ENCODE measurements at places on chromosomes 2 and 18.
A peak's percentile ranks its signal among the peaks of the same experiment; 100 is the strongest.

DNA sequence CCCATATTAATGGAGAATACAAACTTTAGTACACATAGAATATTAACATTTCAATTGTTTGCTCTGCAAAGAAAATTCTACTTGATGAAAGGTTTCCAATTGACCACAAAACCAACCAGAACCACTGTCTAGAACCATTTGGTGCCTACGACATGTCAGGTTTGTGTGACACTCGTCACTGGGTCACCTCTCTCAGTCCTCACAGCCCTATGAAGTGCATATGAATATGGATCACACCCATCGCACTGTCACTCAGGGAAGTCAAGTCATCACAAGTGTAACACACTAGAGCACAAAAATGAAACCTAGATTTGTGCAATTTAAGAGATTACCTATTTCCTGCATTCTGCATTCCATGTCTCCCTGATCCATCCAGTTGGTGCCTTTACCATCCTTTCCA is 43.7 kb downstream of the PTPN2 start:
- DNase-seq: no peak

DNA sequence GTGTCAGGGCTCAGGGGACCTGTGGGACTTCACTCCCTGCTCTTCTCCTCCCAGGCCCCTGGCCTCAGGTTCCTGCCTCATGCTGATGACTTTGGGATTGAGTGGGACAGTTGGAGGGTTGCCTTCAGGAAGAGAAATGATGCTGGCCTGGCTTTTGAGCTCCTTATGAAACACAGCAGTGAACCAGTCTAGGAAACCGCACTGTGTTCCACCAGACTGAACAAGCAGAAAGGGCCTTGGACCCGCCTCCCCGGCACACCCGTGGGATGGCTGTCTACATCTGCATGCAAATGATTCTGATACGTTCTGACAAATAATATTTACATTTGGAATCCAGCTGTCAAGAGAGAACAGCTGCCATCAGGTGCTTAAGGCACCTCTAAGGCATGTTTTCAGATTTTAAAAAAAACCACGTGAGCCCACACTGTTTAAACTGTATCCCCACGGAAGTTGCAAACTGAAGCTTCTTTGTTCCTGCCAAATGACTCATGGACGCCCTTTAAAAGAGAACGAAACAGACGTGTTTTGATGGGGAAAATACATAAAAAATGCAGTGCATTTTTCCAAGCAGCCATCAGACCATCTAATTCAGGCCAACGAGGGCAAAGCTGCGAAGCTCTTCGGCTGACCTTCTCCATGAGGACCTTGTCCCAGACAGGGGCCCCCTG is 27.6 kb upstream of the ASAP2 start:
- peak; percentile 49 for DNase-seq

GRCh38 chr2:235606004-235606715 is 112.3 kb downstream of the AGAP1 start:
- DNase-seq: no peak

DNA sequence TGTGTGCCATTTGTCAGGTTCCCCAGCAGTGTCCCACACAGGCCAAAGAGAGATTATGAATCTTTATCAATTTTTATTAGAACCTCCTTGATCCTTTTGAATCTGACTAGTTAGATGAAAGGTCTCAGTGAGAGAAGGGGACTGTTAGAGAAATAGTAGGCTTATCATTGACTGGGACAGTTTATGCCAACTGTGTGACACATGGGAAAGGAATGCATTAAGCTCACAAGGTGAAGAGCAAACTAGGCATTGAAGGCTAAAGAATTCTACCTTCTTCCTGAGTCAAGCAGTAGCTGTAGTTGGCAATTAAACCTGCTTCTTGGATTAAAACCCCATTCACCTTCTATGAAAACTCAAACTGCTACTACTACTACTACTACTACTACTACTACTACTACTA is 389.6 kb upstream of the CDH19 start:
- peak; percentile 5 for DNase-seq

- no peak for DNase-seq
Measured at GRCh38 chr2:67526283-67526682, 129.2 kb downstream of the ETAA1 start.

- no peak for DNase-seq
Measured at GRCh38 chr2:119078796-119079195, 79.8 kb downstream of the C1QL2 start.

DNA sequence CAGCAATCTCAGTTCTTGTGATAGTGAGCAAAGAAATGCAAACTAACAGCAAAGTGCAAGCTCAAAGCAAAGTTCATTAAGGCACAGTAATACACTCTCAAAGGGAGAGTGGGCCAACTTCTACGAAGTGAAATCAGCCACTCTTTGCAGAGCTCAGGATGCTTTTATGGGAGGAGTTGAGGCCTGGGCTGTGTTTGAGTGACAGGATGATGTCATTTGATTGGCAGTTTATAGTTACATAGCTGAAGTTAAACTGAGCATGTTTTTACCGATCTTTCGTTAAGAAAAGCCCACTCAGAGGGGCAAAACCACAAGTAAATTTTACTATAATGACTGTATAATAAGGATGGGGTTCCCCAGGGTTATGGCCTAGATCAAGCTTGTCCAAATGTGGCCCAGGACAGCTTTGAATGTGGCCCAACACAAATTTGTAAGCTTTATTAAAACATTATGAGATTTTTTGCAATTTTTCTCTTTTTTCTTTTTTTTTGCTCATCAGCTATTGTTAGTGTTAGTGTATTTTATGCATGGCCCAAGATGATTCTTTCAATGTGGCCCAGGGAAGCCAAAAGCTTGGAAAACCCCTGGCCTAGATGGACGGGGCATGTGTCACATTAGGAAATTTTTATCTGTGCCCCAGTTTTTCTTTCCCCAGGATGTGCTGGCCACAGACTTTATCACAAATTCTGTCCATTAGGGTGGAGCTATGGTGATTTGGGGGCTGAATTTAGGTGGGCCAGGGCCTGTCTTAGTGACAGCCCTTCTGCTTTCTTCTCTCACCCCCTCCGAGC is 8.3 kb upstream of the DNAH7 start:
- DNase-seq: peak; percentile 14

DNA sequence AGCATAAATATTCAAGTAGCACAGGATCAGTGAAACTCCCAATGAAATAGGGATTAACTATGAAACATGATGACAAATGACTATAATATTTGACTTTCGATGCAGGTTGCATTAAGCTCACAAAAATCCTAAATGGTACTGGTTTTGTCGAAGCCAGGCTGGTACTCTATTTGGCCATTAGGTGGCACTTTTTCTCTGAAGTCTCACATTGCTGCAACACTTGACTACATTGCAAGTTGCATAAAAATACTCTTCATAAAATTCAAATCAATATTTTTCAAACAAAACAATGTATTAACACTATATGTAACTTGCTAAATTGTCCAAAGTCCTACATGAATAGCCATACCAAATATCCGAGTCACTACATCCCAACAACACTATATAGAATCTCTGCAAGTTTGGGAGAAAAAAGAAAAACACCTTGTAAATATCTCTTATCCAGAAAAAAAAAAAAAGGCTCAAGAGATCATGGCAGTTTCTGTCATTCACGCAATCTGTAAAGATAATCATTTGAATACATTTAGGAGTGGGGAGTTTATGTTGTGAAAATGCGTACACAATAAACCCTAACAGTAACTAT is 9.5 kb downstream of the RTTN start:
- DNase-seq: peak; percentile 29

- DNase-seq: no peak
Measured at GRCh38 chr2:114400890-114401289, 41.6 kb upstream of the DPP10 start.

DNA sequence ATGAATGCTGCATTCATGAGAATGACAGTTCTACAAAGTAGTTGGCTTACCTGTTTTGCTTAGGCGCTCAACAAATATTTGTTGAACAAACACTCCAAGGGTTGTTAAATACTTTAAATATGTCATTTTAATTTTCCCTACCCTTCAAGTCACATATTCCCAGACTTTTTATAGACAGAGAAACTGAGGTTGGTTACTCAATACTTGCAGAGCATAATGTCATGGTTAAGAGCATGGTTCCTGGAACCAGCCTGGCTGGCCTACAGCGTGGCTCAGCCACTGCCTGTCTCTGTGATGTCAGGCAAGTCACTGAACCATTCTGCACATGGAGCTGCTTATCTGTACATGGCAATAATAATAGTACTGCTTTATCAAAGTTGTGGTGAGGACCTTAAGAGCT is 120.0 kb upstream of the STK17B start:
- no peak for DNase-seq

DNA sequence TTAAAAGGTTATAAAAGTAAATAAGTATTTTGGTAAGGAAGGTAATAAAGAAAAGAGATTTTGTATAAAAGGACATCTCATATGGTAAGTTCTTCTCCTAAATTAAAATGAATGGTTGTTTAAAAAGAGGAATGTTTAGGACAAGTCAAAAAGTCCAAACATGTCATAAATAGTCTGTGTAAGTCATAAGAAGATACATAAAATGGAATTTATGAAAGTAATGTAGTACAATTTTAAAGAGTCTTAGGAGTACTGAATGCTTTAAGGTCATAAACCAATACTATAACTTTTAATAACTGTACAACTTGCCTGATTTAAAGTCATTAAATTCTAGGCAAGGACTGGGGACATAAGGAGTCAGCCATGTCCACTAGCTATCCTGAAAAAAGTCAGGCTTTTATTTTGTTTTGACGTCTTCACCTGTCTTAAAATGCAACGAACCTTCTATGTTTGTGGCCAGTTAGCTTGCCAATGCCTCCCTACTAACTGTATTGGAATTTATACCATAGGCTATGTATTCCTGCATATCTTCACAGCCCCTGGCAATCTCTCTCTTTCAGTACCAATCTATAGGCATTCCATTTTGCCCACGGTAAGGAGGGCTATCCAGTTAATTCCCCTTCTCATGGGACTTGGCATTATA is 312.3 kb upstream of the LRRTM4 start:
- no peak for DNase-seq

DNA sequence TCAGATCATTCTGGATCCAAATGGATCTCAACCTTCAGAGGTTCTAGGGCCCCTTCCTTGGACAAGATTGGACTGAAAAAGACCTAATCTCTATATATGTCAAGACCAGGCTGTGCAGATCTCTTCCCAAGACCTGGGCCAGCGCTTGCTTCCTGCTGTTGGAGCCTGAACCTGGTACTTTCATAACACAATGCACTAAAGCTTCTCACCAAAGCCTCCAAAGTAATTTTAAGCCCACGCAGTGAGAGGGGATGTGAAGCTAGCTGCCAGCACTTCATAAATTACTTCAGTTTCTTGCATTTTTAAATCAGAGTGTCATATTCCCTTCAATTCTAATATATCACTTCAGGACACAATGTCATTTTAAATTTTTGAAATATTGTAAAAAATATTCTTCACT is 50.7 kb downstream of the LRRC30 start:
- DNase-seq: no peak

DNA sequence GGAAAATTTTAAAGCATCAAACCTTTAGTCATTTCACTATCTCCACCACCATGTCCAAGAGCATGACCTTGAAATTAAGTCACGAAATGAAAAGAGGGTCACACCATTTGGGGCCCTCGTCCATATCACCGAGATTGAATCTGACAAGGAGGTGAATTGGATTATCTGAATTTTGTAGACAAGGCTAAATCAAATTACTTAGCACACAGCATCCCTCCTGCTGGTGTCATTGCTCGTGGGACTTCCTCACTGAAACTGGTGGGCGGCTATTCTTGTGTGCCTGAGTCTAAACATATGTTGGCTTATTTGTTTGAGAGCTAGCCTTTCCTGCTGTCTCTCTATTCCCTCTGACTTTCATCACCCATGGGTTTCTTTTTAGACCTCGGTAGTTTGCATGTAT is 64.6 kb upstream of the CNGA3 start:
- no peak for DNase-seq

DNA sequence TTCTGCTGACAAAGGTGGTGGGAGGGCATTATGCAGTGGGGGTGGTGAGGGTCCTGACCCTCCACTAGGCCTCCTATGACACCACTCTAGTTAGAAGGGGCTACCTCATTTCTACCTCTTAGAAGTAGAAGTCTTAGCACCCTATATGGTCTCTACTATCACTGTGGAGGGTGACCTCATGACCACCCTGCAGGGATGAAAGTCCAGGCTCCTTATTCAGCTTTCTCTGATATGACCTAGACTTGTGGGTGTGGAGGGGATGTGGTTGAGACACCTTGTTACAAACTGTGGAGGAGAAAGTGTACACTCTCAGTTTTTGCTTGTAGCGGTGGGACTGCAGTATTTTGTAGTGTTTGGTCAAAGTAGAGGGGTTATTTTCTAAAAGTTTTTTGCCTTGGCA is 18.6 kb downstream of the TMEM182 start:
- DNase-seq: no peak

- DNase-seq: no peak
Measured at GRCh38 chr18:73318739-73319479, 451.1 kb upstream of the NETO1 start.

- DNase-seq: no peak
Measured at GRCh38 chr2:17263570-17263968, 254.7 kb downstream of the RAD51AP2 start.

- peak; percentile 35 for DNase-seq
Measured at GRCh38 chr18:54149078-54149697, 75.3 kb downstream of the MBD2 start.

DNA sequence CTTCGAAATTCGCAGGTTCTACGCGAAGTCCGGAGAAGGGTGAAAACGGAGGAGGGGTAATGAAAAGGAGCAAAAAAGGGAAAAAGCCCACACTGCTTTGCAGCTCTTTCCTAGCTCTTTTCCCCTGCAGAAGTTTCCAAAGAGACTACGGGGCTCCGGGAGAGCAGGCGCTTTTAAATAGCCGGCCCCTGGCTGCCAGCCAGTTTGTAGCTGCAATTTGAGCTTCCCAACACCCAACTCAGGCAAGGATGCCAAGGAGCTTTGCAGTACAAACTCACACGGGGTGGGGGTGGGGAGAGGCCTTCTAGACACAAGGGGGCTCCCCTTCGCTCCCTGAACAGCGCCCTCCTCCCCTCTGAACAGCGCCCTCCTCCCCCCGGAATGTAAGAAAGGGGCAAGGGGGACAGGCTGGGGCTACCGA is at the start of gene IGFBP5:
IGFBP5 (minus strand) TSS at position 149 of the 421 bp plus-strand sequence. CDS start 774 bp downstream, outside the sequence.
- peak; percentile 54 for DNase-seq

DNA sequence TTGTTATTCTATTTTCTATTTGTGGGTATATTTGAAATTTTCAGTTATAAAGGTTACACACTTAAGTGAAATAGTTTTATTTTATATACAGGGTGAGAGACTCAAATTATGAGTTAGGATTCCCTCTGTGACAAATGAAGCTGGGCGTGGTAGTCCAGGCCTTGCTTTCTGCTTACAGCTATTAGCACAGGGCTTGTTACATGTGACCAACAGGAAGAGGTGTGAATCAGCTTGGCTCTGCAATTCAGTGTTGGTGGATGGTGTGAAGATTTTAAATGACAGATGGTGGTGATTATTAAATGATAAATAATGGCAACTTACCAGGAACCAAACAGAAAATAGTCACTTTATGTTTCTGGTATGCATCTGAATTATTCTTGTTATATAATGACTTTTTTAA is 64.4 kb upstream of the NOSTRIN start:
- DNase-seq: no peak
